Stimulated activated CD8-positive, alpha-beta memory T cell treated with anti-CD3 and anti-CD28 coated beads, Interleukin-15, amount 100 ng/mL, for 24 hours (primary cell): ENCODE measurements at places on chromosomes 2 and 18.

DNA sequence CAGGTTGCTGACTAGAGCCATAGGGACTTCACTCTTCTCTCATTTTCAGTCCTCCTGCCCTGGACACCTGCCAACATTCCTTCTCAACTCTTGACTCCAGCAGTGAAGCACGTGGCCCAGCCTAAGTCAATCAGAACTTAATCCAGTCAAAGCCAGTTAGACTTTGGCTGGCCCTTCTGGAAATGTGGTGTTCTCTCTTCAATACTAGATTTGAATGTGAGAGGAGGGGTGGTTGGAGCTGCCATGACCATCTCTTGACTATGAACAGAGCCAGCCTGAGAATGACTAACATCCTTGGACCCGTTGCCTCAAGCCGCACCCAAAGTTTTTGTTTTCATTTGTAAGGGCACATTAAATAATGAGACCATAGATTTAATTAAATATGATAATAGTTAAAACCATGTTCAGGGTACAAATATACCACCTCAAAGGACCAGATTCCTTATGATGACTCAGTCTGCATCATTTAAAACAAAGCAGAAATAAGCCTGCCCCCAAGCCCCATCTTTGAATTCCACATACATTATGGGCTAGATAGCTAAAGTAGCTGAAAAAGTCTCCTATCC is 49.7 kb upstream of the RASGRP3 start:
- DNase-seq = no peak

GRCh38 chr2:198322275-198322674 is 517.9 kb downstream of the PLCL1 start:
- no peak for DNase-seq

GRCh38 chr2:162734287-162734686 is 104.3 kb downstream of the KCNH7 start:
- DNase-seq = no peak

DNA sequence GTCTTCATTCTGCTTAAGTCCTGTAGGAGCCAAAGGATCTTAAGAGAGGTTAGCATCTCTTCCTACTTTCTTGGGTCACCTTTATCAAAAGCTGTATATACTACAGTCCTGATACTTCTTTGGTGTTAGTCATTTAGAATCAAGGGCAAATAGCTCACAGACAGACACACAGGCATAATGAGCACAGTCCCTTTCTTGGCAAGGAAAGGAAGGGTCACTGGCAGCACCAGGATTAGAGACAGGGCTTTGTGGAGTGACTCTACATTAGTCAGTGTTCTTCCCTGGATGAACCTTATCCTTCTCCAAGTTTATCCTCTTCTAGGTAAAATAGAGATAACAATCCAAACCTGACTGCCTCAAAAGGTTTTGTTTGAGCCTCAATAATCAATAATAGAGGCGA is 40.0 kb upstream of the NCKAP5 start:
- no peak for DNase-seq

DNA sequence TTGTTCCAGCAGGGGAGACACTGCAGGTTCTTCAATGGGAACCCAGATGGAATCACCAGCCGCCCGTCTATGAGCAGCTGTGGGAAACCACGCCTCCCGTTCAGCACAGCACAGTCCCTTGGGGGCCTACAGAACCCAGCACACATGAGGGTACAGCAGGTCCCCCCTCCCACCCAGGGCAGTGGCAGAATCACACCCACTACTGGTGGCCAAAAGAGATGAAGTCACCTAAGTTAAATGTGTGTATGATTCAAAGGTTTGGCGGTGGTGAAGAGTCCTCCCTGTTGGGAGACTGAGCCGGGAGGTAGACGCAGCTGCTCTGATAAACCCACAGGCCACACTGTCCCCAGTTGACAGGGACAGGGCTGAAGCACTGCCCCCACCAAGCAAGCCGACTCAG is 44.3 kb downstream of the L3MBTL4 start:
- DNase-seq = no peak

GRCh38 chr2:18045230-18045629 is 166.8 kb downstream of the KCNS3 start:
- DNase-seq = no peak
